ENCODE measurements at places on chromosomes 1 and 21. TPM values are rescaled to one million over a fixed set of nuclear protein-coding genes. Genes with fewer than 3 reads are reported as not detected.

DNA sequence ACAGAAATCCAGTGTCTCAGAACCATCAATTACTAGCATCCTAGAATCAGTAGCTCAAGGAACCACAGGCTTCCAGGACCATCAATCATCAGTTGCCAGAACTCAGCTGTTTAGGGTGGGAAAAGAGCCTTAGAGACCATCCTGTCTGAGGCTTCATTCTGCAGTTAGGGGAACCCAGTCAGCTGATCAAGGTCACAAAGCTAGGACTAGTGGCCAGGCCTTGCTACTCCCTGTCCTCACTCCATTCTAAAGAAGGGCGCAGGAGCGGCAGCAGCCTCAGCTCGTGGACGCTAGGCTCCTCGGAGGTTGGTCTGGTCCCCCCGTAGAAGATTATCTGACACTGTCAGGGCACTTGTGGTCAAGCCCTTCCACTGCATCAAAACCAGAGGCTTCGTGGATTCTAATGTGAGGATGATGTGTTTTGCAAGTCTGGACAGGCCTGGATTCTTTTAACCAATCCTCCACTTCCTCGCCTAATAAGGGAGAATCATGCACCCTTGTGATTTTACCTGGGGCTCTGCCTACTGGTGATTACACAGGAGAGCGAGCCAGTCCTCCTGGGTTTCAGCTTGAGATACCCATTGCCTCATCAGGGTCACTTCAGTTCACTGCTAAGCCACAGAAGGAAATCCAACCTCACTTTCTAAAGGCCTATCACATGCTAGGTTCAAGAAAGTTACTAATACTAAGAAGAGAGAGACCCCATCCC, 41.7 kb upstream of the IFFO2 start:
- no peak for DNase-seq

DNA sequence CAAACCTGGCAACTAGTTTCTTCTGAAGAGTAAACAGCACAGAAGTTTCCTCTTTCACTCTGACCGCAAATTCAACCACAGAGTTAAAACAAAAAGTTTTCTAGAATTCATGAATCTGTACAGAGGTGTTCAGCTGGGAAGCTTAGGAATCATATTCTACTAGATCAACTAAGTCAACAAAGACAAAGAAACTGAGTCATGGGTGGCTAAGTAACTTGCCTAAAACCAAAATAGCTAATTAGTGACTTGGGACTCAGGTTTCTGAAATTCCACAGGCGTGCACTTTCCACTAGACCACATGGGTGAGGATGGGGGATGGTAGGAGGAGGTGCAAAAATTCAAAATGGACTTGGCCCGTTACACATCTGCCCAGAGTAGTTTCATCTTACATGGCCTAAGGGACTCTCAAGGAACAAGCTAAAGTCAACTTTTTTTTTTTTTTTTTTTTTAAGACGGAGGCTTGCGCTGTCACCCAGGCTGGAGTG, 25.8 kb downstream of the PTPN14 start:
- DNase-seq = no peak

DNA sequence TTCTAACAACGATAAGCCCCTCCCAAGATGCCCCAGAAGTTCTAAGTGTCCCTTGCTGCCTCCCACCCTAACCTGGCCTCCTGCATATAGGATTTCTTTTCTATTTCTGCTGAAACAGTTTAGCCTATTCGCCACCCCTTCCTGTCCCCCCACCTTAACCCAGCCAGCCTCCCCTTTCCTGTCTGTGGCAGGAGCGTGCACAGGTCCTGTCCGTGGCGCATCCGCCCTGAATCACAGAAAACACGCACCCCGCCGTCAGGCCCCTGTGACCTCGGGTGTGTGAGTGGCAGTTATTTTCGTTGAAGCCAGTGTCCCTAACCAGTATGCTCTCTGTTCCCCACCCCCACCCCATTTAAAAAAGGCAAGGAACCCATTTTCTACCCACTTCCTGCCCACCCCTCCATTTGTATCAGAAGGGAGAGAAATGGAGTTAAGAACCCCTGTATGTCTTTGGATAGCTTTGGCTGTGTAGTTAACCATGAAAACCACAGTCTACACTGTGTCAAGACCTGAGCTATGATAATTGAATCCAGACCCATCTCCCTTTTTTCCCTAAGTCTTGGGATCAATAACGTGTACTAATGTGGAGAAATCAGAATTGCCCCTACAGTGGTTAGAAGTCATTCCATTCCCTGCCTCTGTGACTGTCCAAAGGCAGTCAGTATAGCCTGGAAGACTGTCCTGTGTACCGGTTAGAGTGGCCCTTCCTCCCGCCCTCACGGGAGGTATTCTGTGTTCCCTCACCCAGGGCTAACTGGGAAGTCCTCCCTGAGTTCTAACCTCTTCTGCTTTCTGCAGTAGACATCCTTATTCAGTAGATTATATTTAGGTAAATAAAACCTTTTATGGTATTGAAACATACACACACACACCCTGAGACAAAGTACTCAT, 1.8 kb downstream of the PLEKHO1 start:
- no peak for DNase-seq

- no peak for DNase-seq
Observed at GRCh38 chr1:99218572-99218971, 45.7 kb upstream of the PLPPR4 start.

- DNase-seq = no peak
Observed at GRCh38 chr1:31782421-31783410, 18.6 kb upstream of the ADGRB2 start.

DNA sequence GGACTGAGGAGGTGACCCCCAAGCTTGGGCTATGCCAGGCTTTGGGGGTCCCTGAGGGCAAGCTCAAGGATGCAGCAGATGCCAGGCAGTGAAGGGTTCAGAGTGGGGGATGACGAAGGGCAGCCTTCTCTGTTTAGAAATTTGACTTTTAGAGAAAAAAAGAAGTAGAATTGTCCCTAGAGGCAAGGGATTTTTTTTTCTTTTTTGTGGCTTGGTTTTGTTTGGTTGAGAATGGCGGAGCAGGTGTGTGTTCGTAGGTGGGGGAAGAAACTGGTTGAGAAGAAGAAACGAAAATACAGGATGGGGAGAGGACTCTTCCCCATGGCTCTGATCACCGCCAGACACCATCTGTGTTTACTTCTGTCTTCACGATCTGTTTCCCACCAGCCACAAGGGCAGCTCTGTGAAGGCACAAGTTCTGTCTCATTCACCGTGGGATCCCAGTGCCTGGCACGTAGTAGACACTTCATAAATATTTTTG, 8.2 kb downstream of the PLA2G5 start:
- DNase-seq = no peak

GRCh38 chr1:171081314-171081753, 9.4 kb upstream of the FMO3 start:
- no peak for DNase-seq

GRCh38 chr21:14741256-14741655, 195.1 kb upstream of the SAMSN1 start:
- no peak for DNase-seq

DNA sequence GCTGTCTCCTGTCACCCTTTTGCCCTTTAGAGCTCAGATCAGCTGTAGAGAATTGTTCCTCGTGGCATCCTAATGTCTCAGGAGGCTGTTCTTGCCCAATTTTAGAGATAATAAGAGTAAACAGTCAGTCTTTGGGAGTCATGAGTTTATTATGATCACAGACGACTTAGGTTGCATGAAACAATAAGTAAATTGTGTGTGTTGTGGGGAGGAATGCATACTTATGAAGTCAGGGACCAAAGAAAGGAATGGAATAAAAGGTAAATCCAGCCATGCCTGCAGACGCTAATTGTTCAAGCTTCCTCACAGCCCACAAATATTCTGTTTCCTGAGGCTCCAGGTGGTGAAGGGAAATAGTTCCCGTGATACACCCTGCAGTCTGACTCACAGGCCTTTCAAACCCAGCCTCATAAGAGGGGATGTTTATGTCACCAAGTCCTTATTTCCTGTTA, 897 bp downstream of the EPHX4 start:
- no peak for DNase-seq

DNA sequence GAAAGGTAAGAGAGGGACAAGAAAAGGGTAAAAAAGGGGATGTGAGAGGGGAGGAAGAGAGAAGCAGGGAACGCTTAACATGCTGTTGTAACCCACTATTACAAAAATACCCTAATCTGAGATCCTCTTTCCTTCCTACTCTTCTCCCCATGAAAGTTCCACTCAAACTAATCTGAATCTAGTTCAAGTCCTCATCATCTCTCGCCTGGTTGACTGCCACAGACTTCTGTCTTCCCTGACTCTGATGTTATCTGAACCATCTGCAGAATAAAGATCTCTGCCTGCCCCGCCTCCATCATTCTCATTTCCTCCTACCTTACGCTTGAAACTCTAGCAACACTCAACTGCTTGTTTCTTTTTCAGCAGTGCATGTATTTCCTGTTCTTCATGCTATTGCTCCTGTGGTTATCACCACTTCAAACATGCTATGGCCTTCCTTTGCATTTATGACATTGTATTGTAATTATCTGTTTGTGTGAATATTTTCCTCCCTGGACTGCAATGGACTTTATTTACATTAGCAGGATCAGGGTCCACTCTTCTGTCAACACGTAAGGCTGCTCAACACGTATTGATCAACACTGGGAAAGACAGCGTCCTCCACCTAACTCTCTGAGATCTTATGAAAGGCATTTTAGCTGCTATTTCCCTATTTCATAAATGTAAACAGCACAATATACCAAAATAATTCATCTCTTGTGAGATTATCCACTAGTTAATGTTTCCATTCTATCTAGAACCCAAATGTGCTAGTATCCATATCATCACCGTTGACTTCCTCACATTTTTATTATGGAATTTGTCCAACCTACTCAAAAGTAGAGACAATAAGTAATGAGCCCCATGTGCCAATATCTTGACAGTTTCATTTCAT, 215.5 kb upstream of the USP25 start:
- no peak for DNase-seq

DNA sequence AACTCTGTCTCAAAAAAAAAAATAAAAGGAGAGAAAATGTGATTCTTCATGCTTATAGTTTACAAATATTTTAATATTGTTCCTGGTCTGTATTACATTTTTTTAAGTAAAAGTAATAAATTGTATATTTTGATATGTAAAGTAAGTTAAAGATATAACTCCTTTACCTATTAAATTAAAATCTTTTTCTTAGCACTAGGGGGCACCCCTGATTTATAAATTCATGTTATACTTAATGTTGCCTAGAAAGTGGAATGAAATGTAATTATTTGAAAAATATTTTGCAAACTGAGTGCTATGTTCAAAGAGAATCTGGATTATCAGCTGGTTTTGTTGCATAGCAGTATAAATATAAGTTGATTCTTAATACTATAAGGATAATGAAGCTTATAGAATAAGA, 49.2 kb downstream of the RALGPS2 start:
- DNase-seq = no peak

GRCh38 chr1:44572572-44572879, 101.8 kb downstream of the TMEM53 start:
- no peak for DNase-seq

DNA sequence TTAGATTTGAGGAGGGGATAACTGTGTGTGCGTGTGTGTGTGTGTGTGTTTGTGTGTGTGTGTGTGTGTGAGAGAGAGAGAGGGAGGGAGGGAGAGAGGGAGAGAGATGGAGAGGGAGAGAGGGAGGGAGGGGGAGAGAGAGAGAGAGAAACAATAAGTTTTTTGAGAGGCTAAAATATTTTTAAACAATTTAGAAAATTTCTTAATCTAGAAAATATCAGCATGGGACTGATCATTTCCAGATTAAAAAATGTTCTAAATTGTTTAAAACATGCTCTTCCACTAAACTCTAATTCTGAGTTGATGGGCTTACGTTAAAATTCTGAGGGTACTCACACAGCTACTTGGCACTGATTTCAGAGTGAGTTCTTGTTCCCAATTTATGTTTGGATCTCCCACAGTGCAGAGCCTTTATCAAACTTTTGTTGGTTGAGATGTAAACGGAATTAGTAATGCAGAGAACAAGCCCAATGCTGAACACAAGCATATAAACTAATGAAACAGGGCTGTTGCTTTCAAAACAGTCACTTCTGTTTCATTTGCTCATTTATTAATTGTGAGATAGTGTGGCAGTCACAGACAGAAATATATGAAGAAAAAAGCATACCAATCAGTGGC, 73.4 kb upstream of the RGS2 start:
- no peak for DNase-seq

DNA sequence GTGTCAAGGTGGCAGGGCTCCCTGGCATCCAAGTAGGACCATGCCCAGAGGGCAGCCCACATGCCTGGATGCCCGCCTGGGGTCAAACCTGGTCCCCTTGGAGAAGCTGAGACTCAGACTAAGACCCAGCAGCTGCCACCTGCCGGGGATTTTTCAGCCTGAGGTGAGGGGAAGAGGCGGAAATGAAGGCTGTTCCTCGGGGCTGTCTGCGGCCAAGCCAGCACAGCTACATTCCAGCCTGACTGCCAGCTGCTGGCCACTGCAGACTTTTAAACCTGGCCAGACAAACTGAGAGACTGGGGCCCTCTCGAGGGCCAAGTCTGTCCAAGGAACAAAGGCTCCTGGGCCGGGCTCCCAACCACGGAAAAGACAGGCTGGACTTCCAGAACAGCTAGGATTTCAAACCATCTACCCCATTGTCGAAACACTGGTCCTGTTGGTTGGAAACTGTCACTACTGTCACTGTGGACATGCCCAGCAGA, 21.9 kb upstream of the PLEKHG5 start:
- no peak for DNase-seq

GRCh38 chr1:151166505-151166956, 587 bp downstream of the SCNM1 start:
- no peak for DNase-seq

GRCh38 chr1:33970148-33970825, 106.4 kb downstream of the HMGB4 start:
- no peak for DNase-seq

DNA sequence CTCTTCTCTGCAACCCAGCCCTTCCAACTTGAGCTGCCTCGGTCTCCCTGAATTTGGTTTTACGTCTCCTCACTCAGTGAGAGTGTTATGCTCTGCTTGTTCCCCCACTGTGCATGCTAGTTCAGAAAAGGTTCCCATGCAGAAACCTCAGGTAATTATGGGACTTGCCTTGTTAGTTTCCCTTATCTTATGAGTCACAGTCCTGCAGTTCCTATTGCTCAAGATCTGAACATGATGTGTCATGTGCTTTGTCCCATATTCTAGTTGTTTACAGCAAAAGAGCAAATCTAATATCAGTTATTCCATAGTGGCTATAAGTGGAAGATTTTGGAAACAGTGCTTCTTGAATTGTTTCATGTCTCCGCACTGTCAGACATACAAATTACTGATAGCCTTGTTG, 74.4 kb downstream of the DUSP10 start:
- DNase-seq = no peak

The VWA5B1 gene
- not detected for total RNA-seq

The MTARC2 gene
- total RNA-seq = 35.0 TPM

The CAMK1G gene
- 0.18 TPM for total RNA-seq

The DCST2 gene
- total RNA-seq = 5.5 TPM

The NECTIN4 gene
- 0.09 TPM for total RNA-seq

The PLA2G2A gene
- 494 TPM for total RNA-seq

The ALG14 gene
- total RNA-seq = 5.6 TPM
